ENCODE measurements at places on chromosomes 5 and 9. TPM values are rescaled to one million over a fixed set of nuclear protein-coding genes. Genes with fewer than 3 reads are reported as not detected.
A peak's percentile ranks its signal among the peaks of the same experiment; 100 is the strongest.

PCDHGA2 gene
- 2.5 TPM for total RNA-seq

ARL14EPL gene
- total RNA-seq: not detected

PLAC8L1 gene
- not detected for total RNA-seq

PCA3 gene
- total RNA-seq: not detected

C5orf52 gene
- total RNA-seq: not detected

TAF11L5 gene
- total RNA-seq: not detected

NSD1 gene
- 67.7 TPM for total RNA-seq

- no peak for DNase-seq
Observed at GRCh38 chr9:114571391-114571790, 16.2 kb upstream of the ATP6V1G1 start.

- no peak for DNase-seq
Observed at GRCh38 chr5:125634216-125634835, 788.9 kb upstream of the GRAMD2B start.

DNA sequence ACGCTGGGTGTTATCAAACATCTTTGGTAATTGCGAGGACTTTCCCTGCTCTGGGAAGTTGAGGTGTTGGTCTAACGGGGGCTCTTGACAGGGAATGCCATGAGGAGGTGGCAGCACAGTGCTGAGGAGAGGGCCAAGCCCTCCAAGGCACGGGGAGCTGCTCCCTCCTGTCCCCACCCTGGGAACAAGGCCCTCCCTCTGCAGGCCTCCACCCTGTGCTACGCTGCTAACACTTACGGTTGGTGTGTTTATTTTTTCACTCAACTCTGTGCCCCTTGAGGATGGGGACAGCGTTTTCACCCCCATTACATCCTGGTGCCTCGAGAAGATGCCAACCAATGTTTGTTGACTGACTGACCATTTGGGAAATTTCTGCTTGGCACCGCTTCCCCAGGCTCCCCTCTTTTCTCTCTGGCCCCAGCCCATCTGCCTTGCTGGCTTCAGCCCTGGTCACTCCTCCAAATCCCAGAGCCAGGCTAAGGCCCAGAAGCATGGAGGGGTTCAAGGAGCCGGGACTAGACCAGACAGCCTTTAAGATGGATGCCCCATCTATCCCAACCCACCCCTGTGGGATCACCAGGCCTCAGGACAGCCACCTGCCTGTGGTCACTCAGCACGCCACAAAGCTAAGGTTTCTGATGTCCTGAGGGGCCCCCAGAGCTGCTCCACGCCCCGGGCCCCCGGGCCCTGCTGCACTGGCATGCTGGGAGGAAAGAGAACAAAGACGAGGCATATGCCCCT is 125.7 kb downstream of the BARX1 start:
- no peak for DNase-seq

- DNase-seq: no peak
Observed at GRCh38 chr9:77019236-77019925, at the start of gene FOXB2. Gene FOXB2 (plus strand): TSS chr9:77019655. CDS start chr9:77019655, 0 bp downstream.

DNA sequence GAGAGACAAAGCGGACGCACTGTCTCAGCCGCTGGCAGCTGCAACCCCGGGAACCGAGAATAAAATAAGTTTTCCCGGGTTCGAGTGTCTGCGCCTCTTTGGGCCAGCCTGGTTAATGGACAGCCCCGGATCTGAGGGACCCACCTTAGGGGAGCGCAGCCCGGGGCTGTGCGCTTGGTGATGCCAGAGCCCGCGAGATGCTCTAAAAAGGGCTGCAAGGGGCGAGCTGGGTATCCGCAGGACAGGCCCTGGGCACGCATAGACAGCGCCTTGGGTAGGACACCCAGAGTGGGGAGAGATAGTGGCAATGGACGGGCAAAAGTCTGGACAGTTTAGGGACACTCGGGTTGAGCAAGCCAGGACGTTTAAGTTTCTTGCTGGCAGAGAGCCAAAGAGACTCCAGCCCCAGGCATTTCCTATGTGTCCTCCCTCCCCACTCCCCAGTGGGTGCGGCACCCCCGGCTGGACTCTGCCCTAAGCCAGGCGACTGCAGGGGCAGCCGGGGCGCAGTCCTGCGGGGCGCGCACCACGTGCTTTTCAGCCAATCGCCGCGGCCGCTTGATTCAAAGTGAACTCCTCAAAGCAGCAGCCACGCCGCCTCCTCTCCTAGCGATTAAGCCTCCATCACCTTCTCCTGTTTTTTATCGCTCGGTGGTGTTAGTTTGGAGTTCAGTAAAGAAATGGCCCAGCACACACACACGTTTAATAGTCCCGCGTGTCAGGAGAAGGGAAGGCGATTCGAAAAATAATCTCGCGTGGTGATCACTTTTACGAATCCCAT is 616 bp upstream of the ENC1 start:
- DNase-seq: peak; percentile 90

GRCh38 chr5:139804800-139805397 is 9.3 kb downstream of the PSD2 start:
- no peak for DNase-seq

DNA sequence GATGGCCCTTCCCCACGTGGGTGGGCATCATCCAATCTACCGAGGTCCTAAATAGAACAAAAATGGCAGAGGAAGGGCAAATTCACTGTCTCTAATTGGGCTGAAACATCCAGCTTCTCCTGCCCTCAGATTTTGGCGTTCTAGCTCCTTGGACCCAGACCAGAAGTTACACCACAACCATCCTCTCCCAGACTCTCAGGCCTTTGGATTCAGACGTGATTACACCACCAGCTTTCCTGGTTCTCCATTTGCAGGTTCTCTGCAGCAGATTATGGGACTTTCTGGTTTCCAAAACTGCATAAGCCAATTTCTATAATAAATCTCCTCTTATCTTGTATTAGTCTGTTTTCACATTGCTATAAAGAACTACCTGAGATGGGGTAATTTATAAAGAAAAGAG is 73.6 kb upstream of the STARD4 start:
- no peak for DNase-seq

- DNase-seq: peak; percentile 72
Observed at GRCh38 chr5:139147483-139148087, 50.6 kb downstream of the SIL1 start.

DNA sequence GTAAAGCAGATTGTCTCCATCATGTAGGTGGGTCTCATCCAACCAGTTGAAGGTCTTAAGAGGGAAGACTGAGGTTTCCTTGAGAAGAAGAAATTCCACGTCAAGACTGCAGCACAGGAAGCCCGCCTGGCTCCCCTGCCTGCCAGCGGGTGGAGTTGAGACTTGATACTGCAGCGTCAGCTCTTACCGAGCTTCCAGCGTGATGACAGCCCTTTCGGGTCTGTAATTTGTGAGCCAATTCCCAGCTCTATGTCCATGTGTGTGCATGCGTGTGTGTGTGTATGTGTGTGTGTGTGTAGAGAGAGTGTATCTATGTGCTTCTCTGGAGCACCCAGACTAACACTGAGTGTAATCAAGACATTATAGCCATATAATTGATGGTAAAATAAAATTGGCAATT is 379.7 kb upstream of the IRX2 start:
- DNase-seq: no peak

GRCh38 chr5:156219483-156220005 is 107.4 kb upstream of the SGCD start:
- no peak for DNase-seq

GRCh38 chr5:14292766-14293658 is 149.9 kb downstream of the TRIO start:
- DNase-seq: no peak

DNA sequence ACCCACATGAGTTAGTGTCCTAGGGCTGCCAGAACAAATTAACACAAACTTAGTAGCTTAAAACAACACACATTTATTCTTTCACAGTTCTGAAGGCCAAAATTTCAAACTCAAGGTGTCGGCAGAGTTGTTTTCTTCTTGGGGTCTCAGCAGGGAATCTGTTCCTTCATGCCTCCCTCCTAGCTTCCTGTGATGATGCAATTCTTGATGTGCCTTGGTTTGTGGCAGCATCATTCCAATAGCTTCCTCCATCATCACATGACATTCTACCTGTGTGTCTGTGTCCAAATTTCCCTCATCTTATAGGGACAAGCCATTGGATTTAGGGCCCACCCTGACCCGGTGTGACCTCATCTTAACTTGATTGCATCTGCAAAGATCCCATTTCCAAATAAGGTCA is 12.2 kb upstream of the SLC25A48 start:
- no peak for DNase-seq

DNA sequence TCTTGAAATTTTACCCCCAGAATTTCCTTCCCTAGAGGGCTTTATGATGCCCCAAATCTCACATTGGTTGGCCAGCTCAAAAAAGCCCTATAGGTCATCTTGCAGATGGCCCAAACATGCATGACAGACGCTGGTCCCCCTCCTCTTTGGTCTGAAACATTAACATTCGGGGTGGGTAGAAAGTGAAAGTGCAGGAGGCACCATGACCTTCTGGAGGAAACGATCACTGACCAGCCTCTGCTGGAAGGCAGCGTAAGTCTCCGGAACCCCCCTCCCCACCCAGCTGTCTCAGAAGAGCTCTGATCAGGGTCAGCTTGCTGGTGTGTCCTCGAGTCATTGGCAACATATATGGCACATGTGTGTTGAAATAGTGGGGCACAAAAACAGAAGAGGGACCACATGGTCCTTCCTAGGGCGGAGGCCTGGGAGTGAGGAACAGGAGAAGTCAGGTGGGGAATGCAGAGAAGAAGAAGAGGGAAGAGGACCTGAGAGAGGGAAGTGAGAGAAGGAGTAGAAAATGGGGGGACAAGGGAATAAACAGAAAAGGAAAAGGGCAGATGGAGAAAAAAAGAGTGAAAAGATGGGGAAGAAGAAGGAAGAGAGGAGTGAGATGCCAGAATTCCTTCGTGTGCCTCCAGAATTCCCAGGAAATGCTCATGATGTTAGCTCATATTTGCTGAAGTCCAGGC is 46.2 kb downstream of the IL31RA start:
- DNase-seq: no peak

DNA sequence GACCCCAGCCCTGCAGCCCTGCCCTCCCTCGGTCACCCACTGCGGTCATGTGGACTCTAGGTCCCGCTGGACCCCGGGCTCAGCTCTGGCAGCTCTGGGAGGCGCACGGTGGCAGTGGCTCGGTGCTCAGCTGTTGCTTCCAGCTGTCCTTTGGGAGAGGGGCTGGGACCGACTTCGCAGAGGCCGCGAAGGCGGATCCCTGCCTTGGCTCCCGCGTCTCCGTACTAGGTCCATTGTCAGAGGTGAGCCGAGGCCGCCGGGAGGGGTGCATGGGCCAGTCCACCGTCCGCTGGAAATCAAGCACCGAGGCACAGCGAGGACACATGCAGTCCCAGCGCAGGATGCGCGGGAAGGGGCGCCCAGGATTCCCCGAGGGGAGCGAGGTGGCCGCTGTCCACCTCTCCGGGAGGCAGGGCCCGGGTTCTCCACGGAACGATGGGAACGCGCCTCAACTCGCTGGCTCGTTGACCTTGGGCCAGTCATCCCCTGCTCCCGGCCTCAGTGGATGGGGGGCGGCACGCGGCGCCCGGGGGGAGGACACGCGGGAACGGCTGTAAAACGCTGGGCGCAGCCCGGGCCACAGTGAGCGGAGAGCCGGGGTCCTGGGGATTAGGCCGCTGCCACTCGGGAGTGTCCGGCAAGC is 732 bp downstream of the GBGT1 start:
- peak; percentile 65 for DNase-seq

GRCh38 chr9:114921171-114921570 is 9.2 kb downstream of the TNFSF8 start:
- DNase-seq: no peak

GRCh38 chr9:136678624-136679023 is 8.6 kb downstream of the AGPAT2 start:
- no peak for DNase-seq

DNA sequence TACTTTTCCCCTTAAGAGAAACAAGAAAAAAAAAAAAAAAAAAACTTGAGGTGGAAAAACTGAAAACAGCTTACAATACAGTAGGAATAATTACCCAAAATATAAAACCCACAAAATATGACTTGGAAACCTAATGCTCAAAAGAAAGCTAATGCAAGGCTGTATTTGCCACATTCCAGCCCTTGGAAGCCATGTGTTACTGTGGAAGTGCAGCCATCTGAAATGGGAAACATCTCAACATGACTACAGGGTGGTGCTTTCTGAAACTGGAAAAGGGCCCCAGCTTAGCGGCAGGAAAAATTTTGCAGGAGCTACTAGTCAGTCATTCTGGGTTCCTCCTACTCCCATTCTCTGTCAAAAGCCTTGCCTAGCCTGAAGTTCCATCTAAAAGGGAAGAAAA is 20.4 kb downstream of the CDK5RAP2 start:
- no peak for DNase-seq

GRCh38 chr5:173103411-173103810 is 40.9 kb upstream of the BNIP1 start:
- no peak for DNase-seq

DNA sequence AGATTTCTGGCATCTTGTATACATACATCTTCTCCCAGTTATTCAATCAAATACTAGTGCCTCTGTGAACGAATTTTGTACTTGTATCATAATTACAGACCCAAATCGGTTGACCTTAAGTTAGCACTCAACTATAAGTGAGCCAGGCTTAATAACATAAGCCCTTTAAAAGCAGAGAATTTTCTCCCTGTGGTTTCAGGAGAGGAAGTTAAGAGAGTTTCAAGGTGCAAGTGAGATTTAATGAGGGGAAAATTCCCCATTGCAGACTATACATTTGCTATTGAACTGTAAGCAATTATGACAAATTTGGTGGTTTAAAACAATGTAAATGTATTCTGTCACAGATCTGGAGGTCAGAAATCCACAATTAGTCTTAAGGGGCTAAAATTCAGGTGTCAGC is 261.9 kb upstream of the NREP start:
- no peak for DNase-seq

DNA sequence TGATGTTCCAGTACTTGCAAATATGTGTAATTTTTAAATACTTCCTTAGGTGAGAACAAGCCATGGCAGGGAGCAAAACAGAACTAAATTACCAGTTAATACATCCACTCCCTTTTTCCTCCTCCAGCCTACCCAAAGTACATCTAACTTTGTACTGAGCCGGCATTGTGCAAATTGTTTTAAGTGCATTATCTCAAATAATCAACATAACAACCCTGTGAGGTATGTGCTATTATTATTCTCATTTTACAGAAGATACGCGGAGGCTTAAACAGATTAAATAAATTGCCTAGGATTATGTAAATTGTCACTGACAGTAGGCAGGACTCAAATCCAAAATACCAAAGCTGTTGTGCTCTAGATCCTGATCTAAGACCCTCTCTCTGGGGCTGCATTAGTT is 55.5 kb upstream of the KLF4 start:
- no peak for DNase-seq
